Glomerular endothelial cell (primary cell): ENCODE measurements at places on chromosomes 7 and 10. TPM values are rescaled to one million over a fixed set of nuclear protein-coding genes. Genes with fewer than 3 reads are reported as not detected.

Gene PHKG1
- total RNA-seq, result 0.10 and 0.35 TPM in 2 replicates

Gene NEUROD6
- total RNA-seq, result not detected in 2 replicates

Gene EN2
- not detected in 2 replicates for total RNA-seq

Gene CPXM2
- 0.19 and 0.41 TPM in 2 replicates for total RNA-seq
